ENCODE measurements at places on chromosomes 1 and 21.

DNA sequence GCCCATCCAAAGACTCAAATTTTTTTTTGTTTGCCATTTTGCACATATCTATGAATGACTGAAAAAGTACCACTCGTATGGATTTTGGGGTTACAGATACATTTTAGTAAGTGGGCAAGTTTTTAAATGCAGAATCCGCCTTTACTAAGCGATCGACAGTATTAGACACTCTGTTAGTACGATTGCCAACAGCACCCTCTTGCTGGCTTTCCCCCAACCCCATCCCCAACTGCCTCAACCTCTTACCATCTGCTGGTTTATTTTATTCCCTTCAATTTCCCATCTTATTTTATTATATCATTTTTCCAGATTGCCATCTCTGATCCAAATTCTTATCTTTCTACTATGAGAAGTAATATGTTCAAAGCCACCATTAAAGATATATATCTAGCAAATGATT, 244.8 kb downstream of the LRRIQ3 start:
- no peak for DNase-seq

- DNase-seq: no peak
Measured at GRCh38 chr1:114154146-114154962, 685 bp upstream of the SYT6 start.

GRCh38 chr1:114122941-114123618, 30.6 kb downstream of the SYT6 start:
- no peak for DNase-seq

GRCh38 chr1:93244298-93245069, 64.0 kb downstream of the CCDC18 start:
- no peak for DNase-seq

DNA sequence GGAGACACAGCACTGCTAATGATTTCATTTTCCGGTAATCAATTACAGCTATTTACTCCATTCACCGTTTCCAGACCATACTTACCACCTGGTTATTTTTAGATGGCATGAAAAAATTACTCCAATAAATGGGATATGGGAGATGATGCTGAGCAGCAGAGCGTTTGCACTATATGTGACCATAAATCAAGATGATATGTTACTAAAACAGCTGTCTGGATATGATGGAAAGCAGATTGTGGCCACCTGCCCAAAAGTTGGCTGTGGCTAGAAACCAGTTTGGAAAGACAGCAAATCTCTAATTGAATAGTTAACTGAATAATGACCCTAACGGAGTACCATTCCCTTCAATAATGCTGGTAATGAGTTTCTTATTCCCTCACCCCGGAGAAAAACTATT, 22.5 kb upstream of the KCTD3 start:
- DNase-seq: no peak

GRCh38 chr1:26184086-26184485, 6.3 kb upstream of the CATSPER4 start:
- DNase-seq: no peak

GRCh38 chr1:153763365-153764225, 11.6 kb upstream of the SLC27A3 start:
- no peak for DNase-seq

- DNase-seq: no peak
Measured at GRCh38 chr1:11484321-11484655, 5.3 kb downstream of the DISP3 start.

- no peak for DNase-seq
Measured at GRCh38 chr1:169925505-169926482, 32.1 kb upstream of the SCYL3 start.

- no peak for DNase-seq
Measured at GRCh38 chr1:1531947-1532346, 8.5 kb downstream of the TMEM240 start.

DNA sequence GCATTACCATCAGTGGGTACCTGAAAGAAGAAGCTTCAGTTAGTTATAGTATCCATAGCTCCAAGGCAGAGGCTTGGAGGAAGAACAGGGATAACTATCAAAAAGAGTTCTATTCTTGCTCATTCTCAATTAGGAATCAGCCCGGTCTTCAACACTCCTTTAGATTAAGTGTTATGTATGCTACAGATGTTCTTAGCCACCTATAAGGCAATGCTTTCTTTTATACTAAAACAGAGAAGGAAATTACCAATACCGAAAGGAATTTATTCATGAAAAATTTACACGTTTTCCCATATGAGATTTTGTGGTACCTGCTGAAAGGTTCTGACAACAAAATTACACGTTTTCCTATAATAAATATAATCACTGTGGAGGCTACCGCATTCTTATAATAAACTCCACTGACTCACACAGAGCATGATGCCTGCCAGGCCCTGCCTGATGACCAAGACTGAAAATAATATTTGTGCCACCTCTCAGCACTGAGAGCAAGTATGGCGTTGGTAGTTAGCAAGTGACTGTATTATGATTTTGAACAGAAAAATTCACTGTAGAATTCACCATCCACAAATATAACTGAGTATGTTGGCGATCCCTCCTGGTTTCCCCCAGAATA, 58.3 kb downstream of the APP start:
- DNase-seq: no peak

GRCh38 chr1:173779936-173780335, 44.5 kb upstream of the DARS2 start:
- DNase-seq: no peak

- peak; percentile 18 for DNase-seq
Measured at GRCh38 chr1:52571783-52572182, 18.9 kb upstream of the TUT4 start.

DNA sequence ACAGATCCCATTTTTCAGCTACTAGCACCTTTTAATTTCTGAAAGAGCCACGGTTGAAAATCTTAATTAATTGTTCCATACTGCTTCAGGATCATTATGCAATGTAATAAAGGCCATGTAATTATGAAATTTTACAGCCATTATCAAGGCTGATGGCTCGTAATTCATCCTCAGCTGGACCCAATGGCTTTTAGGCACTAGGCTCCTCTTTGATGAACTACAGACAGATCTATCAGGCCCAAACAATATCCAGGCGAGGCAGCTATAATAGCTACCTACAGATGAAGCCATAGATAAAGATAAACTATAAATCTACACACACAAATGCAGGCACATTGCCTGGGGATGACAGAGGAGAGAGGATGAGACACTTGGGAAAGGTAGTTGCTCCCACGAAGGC, 110.5 kb upstream of the USH2A start:
- no peak for DNase-seq

DNA sequence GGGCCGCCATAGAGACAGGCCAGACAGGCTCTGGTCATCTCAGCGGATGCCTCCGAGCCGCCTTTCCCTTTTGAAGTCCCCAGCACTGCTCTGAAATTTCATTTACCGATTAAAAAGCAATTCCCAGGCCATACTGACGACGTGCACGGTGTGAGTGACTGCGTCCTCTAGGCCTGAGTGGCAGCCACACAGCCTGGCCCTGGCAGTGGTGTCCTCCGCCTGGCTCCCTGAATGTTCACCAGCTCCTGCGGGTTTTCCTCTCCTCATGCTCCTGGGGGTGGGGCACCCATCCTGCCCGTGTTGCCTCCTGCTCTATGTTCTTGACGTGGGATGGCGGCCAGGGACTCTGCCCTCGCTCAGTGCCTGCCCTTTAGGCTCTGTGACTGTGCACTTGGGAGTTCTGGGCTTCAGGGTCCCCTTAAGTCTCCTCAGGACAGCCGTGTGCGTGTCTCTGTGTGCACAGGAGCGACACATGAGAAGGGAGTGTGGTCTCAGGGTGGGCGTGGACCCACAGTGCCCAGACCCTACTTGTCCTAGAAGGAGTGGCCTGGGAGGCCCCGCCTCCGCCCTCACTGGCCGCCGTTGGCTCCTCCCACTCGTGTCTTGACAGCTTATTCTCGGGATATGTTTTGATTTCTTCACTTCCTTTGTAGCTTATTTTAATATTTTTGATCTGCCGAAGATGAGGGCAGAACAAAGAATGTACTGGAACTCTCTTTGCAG, 3.6 kb downstream of the SKI start:
- DNase-seq: peak; percentile 54

GRCh38 chr1:110675060-110675791, 486 bp upstream of the KCNA3 start:
- no peak for DNase-seq

DNA sequence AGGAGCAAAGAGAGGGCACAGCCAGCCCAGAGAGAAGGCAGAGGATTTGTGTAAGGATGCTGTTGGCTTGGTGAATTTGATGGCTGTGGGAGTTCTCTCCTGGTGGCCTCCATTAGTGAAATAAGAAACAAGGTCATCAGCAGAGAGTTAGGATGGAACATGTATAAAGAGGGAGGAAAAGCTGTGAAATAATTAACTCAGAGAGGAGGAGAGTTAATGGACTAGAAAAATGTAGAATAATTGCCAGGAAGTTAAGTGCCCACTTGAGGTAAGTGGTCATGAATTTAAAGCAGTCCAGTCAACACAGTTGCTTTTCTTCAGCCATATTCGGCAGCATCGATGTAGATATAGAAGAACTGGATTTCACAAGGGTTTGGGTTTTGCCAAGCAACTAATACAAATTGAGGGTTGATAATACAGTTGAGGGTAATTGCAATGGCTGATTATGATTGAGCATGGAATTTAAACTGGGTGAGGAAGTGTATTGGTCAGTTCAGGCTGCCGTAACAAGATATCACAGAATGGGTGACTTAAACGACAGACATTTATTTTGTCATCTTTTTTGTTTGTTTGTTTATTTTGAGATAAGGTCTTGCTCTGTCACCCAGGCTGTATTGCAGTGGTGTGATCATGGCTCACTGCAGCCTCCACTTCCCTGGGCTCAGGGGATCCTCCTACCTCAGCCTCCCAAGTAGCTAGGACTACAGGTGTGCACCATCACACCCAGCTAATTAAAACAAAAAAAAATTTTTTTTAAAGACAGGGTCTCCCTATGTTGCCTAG, 31.7 kb upstream of the KLF17 start:
- DNase-seq: no peak

DNA sequence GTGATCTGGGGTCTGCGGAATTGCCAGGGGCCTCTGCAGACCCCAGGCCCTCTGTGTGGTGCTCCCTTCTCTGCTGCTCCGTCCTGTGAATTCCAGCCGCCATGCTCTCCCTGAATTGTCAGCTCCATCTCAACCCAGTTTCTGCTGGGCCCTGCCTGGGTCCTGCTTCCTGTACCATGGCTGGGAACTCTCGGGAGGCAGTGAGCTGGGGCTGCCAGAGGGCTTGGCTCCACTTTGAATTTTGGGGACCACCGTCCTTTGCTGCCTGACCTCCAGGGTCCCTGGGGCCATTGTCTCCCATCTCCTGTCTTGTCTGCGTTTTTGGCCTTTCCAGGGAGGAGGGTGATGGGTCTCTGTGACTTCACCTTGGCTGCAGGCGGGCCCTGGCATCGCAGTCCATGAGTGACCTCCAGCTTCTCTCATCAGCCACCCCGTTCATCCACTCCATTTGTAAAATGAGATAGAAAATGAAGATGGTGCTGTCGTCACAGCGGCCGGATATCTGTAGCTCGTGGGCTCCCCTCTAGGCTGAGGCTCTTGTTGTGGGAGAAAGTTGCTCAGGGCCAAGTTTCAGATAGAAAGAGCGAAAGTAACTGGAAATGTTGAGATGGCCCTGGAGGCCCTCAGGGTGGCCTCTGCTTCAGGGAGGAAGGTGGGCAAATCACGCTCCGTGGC, 38.3 kb downstream of the SKI start:
- DNase-seq: no peak

GRCh38 chr1:93205892-93206566, 25.5 kb downstream of the CCDC18 start:
- DNase-seq: no peak

DNA sequence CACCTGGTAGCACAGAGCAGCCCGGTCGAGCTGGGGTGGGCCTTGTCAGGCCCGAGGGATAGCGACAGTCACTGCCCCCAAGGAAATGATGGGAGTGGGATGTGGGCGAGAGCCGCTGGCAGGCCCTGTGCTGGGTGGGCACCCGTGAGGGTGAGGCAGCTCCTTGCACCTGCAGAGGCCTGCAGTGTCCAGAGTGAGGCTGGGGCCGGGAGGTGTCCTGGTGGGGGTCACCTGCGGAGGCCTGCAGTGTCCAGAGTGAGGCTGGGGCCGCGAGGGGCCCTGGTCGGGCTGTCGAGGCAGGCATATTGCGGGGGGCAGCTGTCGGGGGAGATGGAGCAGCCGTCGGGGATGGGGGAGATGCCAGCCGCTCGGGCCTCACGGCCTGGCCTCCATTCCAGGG, 49.5 kb downstream of the SLC19A1 start:
- DNase-seq: no peak

GRCh38 chr1:186297439-186298045, 77.5 kb downstream of the TPR start:
- no peak for DNase-seq

DNA sequence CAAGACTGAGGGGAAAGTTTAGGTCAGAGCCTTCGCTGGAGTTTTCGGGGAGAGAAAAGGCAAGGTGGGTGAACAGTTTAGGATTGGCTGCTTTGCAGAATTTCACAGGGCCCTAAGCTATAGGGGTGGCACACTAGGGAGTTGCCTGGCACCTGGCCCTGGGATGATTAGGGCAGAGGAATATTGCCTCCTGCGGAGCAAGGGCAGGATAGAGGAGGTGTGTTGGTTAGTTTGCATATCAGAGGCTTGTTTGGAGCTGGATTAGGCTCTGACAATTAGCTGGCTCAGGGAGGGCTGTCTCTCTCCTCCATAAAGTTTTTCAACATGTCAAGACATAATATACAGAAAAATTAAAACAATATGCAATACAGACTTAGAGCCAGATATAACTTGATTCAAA, 436.4 kb downstream of the DISC1 start:
- no peak for DNase-seq

Measured in hematopoietic multipotent progenitor cell treated with erythropoietin and hydrocortisone succinate and interleukin-3 and kit ligand, for 15 days (in vitro differentiated cells).